Endothelial cell of umbilical vein (primary cell): ENCODE measurements at places on chromosomes 13 and 19.

- H3K4me1 ChIP-seq = peaks cover 22% of the 10 kb centered on the region
- H3K4me3 ChIP-seq = no peak overlapping the region
- H3K27ac ChIP-seq = peak overlapping the region; percentile 86
- H3K36me3 ChIP-seq = no peaks in the 10 kb centered on the region
- DNase-seq = no peak
- no peaks in the 10 kb centered on the region for H3K27me3 ChIP-seq
Observed at GRCh38 chr13:113897966-113898365, 34.1 kb upstream of the GAS6 start.

DNA sequence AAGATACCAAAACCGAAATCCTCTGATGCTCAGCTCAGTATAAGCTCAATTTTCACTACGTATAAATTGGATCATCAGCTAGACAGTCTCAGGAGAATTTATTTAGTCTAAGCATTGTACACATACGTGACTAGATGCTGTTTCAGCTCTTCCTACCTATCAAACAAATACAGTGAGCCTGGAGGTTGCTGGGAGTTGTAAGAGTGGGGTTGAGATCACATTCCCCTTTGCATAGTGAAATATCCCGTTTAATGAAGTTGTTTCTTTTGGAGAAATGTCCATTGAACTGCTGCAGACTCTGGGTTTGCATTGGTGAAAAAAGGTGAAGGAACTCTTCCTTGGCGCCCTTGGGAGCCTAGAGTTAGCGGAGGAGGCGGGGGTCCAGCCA, 68.9 kb upstream of the GJB6 start:
- H3K4me1 ChIP-seq = no peaks in the 10 kb centered on the region
- no peak overlapping the region for H3K4me3 ChIP-seq
- H3K27ac ChIP-seq = no peak overlapping the region
- no peak for DNase-seq

- no peak overlapping the region for H3K4me3 ChIP-seq
- H3K27ac ChIP-seq = no peak overlapping the region
- H3K4me1 ChIP-seq = no peaks in the 10 kb centered on the region
- H3K27me3 ChIP-seq = peaks cover 2% of the 10 kb centered on the region
- no peak for DNase-seq
Observed at GRCh38 chr13:50882816-50883435, 26.7 kb upstream of the RNASEH2B start.

DNA sequence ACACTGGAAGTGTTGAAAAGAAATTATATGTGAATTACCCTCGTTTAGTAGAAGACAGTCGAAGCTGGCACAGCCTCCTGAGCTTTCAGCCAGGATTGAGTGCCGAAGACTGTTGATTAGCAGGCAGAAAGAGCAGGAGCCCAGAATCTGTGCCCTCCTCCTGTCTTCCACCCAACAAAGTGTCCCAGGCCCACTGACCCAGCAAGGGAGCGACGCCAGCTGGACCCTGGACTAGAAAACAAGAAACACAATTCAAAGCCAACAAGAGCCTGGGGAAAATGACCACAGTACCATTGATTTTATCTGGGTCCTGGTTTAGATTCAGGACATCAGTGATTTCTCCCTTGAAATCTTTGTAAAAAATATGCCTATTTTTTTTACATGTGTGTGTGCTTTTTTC, 120.7 kb downstream of the RXFP2 start:
- no peaks in the 10 kb centered on the region for H3K4me1 ChIP-seq
- DNase-seq = no peak
- H3K36me3 ChIP-seq = no peaks in the 10 kb centered on the region
- no peak overlapping the region for H3K4me3 ChIP-seq

DNA sequence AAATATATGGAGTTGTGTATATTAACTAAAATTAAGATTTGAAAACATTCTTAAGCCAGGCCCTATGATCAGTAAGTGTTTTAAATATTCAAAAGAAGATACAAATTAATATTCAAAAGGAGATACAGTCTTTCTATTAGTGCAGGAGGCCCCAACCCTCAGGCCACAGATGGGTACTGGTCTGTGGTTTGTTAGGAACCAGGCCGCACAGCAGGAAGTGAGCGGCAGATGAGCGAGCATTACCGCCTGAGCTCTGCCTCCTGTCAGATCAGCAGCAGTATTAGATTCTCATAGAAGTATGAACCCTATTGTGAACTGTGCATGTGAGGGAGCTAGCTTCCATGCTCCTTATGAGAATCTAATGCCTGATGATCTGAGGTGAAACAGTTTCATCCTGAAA, 232.9 kb downstream of the FOXO1 start:
- H3K27me3 ChIP-seq = no peaks in the 10 kb centered on the region
- H3K4me3 ChIP-seq = no peak overlapping the region
- DNase-seq = no peak
- H3K36me3 ChIP-seq = no peaks in the 10 kb centered on the region
